ENCODE measurements at places on chromosomes 2 and 18.

DNA sequence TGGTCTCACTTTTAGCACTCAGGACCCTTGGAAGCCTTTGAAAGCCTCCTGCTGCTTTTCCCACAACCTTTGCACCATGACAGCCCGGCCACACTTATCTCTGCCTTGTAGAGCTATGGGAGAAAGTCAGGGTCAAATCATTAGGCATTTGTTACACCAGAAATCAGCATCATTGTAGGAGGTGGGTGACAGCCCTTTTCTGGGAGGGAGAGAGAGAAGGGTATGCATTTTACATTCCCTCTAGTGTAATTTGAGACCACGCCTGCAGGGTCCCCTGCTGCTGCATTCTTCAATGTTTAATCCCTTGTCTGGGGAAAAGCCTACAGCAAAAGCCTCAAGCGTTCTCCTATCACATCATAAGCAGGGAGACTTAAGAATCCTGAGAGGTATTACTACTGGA, 766.8 kb upstream of the FAM98A start:
- DNase-seq = no peak

DNA sequence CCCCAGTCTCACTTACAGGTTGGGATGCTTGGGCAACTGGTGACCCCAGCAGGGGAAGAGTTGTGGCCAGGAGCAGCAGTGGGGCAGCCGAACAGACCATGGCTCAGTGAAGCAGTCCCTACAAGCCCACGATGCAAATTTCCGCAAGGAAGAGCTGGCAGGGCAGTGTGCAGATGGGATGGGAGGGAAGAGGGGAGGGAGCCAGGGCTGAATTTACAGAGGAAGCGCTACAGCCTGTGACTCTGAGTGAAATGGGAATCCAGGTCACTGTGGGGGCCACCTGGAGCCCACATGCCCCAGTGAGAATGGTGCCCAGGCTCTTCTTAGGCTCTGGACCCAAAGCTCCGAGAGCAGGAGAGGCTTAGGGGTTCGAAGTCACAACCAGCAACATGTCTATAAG, 27.0 kb upstream of the SELENOI start:
- DNase-seq = no peak

GRCh38 chr18:49344825-49345224, 115.6 kb downstream of the DYM start:
- no peak for DNase-seq

DNA sequence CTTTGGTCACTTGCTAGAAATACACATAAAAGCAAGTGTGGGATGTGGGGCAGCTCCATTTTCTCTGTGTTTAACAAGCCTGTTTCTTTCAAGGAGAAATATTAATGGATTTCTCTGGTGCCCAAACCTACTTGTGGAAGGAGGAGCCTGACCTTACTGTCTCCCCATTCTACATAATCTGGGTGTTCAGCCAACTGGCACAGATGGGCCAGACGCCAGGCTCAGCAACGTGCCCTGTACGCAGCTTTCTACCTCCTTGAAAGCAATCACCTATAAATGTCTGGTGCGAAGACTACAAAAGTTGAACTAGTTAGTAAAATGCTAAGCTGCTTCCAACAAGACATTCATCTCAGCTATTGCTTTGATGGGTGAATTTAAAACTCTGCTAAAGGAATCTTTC, 33.2 kb upstream of the MYO3B start:
- no peak for DNase-seq

Data from RKO (cell line).